ENCODE measurements at places on chromosomes 11 and 22. TPM values are rescaled to one million over a fixed set of nuclear protein-coding genes. Genes with fewer than 3 reads are reported as not detected.

- H3K4me3 ChIP-seq: no peak overlapping the region
- H3K27ac ChIP-seq: no peak overlapping the region
- no peaks in the 10 kb centered on the region for H3K36me3 ChIP-seq
- no peaks in the 10 kb centered on the region for H3K27me3 ChIP-seq
- DNase-seq: no peak
Measured at GRCh38 chr11:78336877-78337553, 80.6 kb downstream of the GAB2 start.

DNA sequence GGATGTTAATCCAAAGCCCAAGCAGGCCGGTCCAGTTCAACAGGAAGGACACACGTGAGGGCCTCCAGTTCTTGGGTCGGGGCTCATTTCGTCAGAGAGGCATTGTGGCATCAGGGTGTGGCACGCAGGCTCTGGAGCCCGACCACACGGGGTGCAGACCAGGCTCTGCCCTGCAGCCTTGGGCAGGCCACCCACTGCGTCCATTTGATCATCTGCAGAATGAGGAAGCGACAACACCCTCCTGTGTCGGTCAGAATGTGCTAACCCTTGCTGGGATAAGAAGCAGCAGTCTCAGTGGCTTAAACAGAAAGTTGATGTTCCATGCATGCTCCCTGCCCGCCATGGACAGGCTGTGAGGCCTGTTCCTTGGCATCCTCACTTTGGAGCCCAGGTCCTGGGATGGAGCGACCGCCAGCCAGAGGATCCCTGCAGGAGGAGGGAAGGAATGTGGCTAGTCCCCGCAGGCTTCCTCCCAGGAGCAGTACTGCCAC lies 10.8 kb downstream of the RIBC2 start:
- H3K27me3 ChIP-seq: no peaks in the 10 kb centered on the region
- no peak overlapping the region for H3K4me3 ChIP-seq
- no peak overlapping the region for H3K27ac ChIP-seq
- H3K4me1 ChIP-seq: no peaks in the 10 kb centered on the region

The TSSK2 gene
- total RNA-seq: not detected

GRCh38 chr11:131499199-131499598 lies 128.8 kb downstream of the NTM start:
- H3K4me3 ChIP-seq: no peak overlapping the region
- H3K27me3 ChIP-seq: no peaks in the 10 kb centered on the region
- DNase-seq: no peak
- peaks cover 9% of the 10 kb centered on the region for H3K4me1 ChIP-seq
- H3K36me3 ChIP-seq: no peaks in the 10 kb centered on the region

DNA sequence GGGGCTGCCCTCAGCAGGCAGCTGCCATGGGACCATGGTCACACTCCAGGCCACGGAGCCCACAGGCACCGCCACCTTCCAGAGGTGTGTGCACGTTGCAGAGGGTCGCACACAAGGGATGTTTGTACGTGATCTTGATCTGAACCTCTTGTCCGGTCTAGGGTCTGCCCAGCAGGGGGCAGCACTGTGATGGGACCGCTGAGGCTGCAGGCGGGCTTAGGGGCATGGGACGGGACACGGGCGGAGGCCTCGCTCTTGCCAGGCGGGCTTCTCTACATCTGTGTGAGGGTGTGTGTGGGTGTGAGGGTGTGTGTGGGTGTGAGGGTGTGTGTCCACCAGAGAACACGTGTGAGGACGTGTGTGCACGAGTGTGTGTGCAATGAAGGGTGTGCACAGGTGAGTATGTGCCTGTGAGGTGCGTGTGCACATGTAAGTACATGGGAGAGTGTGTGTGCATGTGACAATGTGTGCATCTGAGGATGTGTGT lies 52.4 kb downstream of the CACNA1I start:
- H3K36me3 ChIP-seq: no peaks in the 10 kb centered on the region
- no peak for DNase-seq
- H3K4me1 ChIP-seq: no peaks in the 10 kb centered on the region
- no peak overlapping the region for H3K27ac ChIP-seq
- H3K27me3 ChIP-seq: peaks cover 99% of the 10 kb centered on the region
- H3K4me3 ChIP-seq: no peak overlapping the region

GRCh38 chr11:125679397-125679796 lies 1.2 kb downstream of the ACRV1 start:
- no peak for DNase-seq
- no peaks in the 10 kb centered on the region for H3K27me3 ChIP-seq
- H3K27ac ChIP-seq: no peak overlapping the region
- H3K4me3 ChIP-seq: no peak overlapping the region
- H3K4me1 ChIP-seq: no peaks in the 10 kb centered on the region
- H3K36me3 ChIP-seq: no peaks in the 10 kb centered on the region
